ENCODE measurements at places on chromosomes 13 and 19.

DNA sequence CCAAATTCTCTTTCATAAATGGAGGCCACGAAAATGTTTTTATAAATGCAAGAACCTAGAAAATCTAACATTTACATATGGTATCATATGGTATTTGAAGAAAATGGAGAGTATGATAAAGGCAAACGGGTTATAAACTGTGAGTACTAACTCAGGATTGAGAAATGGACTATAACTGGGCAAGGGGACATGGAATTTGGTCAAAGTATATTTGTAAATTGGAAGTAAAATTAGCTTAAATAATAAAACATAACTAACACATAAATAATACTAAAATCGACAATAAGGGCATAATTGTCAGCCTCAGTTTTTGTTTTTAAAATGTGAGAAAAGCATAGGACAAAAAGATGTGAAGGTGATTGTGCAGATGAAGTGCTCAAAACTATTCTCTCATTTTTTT is 1516.3 kb upstream of the MIR17HG start:
- no peak for DNase-seq

GRCh38 chr13:51620165-51620983 is 36.1 kb downstream of the WDFY2 start:
- no peak for DNase-seq

GRCh38 chr19:3186160-3186688 is 494 bp downstream of the NCLN start:
- DNase-seq = no peak

DNA sequence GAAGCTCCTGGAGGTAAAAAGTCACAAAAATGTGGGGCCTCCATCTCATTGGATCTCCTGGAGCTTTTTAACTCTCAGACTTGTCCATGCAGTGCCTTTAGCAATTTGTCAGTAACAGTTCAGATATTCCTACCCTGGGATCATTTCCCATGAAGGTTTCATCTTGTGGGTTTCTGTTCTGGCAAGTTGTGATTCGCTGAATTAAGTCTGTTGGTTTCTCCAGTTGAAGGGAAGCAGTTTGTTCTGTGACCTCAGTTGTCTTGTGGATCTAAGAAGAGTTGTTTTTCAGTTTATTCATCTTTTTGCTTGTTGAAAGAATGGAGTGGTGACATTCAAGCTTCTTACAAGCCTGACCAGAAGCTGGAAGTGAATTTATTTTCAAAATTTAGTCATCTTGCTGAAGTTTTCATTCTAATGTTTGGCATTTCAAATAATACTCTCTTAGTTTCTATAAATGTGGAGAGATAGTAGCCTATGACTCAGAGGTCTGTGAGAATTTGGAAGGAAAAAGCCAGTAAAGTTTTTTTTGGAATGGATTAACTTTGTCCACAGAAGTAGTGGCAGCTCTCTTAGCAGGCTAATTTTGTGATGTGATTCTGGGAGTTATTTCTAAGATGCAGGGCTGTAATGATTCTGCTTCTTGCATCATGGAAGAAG is 120.1 kb upstream of the CSNK1A1L start:
- no peak for DNase-seq

DNA sequence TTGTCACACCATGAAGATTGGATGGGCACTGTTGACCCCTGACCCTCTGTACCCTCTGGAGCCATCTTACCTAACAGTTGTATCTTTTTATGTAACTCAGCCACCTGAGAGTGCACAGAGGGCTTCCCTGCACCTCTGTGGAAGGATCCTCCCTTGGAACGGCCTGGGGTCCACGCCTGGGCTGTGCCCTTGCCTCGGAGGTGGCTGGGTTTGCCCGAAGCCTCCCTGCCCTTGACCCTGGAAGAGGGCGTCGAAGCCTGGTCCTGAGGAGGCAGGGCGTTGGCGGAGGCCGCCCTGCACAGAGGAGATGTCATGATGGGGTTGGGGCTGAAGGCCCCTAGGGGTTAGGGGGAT is 241 bp downstream of the ODAD3 start:
- DNase-seq = no peak

DNA sequence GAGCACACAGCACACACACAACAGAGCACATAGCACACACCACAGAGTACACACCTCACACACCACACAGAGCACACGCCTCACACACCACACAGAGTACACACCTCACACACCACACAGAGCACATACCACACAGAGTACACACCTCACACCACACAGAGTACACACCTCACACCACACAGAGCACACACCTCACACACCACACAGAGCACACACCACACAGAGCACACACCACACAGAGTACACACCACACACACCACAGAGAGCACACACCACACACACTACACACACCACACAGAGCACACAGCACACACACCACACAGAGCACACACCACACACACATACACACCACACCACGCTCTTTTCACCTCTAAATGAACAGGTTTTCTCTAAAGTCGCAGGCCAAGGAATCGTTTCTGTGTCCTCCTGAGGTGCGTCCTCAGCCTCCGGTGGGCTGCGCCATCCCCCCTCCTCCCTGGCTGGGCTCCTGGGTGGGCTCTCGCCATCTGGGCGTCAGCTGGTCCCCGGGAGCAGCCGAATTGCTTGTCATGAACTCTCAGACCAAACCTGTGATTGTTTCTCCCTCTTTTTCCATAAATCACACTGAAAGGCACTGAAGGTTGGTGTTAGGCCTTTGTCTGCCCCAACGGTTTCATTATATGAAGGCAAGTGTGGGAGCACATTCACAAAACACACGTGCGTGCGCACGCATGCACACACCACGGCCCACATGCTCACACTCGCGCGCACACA is 37.4 kb downstream of the TMEM255B start:
- DNase-seq = no peak

GRCh38 chr13:36818804-36819738 is at the start of gene RFXAP:
Gene RFXAP (plus strand): TSS chr13:36819222. CDS start chr13:36819358, 136 bp downstream.
- DNase-seq = peak; percentile 95

GRCh38 chr13:30149248-30149647 is 158.1 kb downstream of the KATNAL1 start:
- DNase-seq = no peak

- no peak for DNase-seq
These were observed 616.5 kb downstream of the GPC6 start for GRCh38 chr13:93843082-93843481.

GRCh38 chr19:42284591-42285341 is 15.7 kb downstream of the CIC start:
- DNase-seq = peak; percentile 69

- DNase-seq = peak; percentile 57
These were observed 76.6 kb upstream of the SPATA13 start for GRCh38 chr13:24083722-24084421.

- DNase-seq = peak; percentile 70
These were observed 33.9 kb upstream of the CEACAM21 start for GRCh38 chr19:41541990-41542584.

GRCh38 chr19:46830864-46831263 is 19.8 kb downstream of the AP2S1 start:
- DNase-seq = no peak

DNA sequence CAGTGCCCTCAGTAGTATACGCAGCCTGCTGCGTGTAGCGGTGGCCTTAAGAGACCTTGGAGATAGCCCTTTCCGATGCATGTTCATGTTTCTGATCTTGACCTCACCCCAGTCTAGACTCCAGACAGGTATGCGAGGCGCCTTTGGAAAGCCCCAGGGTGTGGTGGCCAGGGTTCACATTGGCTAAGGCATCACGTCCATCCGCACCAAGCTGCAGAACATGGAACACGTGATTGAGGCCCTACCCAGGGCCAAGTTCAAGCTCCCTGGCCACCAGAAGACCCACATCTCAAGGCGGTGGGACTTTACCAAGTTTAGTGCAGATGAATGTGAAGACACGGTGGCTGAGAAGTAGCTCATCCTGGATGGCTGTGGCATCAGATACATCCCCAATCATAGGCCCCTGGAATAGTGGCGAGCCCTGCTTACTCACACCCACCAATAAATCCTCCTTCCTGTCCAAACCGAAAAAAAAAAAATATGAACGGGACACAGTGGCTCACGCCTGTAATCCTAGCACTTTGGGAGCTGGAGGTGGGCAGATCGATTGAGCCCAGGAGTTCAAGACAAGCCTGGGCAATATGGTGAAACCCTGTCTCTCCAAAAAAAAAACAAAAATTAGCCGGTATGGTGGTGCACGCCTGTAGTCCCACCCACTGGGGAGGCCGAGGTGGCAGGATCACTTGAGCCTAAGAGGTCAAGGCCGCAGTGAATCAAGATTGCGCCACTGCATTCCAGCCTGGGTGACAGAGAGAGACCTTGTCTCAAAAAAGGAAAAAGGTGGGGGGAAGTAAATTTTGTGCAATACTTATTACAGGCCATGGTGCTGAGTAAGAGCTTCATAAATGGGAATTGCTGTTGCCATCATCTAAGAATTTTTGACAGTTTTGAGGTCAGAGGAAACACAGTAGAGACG is 12.4 kb upstream of the CBLC start:
- DNase-seq = no peak

- no peak for DNase-seq
These were observed 1003.7 kb downstream of the SLITRK1 start for GRCh38 chr13:82878536-82878935.

DNA sequence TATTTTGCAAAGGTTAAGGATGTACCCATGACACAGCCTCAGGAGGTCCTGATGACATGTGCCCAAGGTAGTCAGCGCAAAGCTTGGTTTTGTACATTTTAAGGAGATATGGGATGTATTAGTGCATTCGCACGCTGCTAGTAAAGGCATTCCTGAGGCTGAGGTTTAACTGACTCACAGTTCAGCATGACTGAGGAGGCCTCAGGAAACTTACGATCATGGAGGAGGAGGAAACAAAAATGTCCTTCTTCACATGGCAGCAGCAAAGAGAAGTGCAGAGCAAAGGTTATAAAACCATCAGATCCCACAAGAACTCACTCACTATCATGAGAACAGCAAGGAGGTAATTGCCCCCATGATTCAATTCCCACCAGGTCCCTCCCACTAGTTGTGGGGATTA is 1017.4 kb downstream of the EFNB2 start:
- DNase-seq = no peak

GRCh38 chr13:46624821-46625220 is 71.9 kb downstream of the LRCH1 start:
- no peak for DNase-seq

DNA sequence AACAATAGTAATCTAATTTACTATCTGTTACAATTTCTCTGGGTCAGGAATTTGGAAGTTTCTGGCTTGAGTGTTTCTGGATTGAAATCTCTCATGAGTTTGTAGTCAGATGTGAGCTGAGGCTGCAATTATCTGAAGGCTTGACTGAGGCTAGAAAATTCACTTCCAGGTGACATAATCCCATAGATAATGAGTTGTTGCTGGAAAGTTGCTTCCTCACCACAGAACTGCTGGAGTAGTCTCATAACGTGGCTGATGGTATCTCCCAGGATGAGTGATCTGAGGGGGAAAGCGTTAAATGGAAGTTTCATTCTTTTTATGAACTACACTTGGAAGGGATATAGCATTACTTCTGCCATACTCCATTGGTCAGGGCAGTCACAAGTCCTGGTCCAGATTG is 15.3 kb upstream of the FPR3 start:
- no peak for DNase-seq

DNA sequence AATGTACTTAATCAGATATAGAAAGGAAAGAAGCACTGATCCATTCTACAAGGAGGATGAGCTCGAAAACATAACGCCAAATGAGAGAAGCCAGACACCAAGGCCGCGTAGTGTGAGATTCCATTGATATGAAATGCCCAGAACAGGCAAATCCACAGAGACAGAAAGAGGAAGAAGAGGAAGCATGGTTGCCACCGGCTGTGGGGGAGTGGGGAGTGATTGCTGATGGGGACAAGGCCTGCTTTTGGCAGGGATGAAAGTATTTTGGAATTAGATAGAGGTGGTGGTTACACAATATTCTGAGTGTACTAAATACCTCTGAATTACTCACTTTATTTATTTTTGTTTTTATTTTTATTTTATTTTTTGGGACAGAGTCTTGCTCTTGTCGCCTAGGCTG is 50.2 kb upstream of the KLF2 start:
- DNase-seq = no peak

DNA sequence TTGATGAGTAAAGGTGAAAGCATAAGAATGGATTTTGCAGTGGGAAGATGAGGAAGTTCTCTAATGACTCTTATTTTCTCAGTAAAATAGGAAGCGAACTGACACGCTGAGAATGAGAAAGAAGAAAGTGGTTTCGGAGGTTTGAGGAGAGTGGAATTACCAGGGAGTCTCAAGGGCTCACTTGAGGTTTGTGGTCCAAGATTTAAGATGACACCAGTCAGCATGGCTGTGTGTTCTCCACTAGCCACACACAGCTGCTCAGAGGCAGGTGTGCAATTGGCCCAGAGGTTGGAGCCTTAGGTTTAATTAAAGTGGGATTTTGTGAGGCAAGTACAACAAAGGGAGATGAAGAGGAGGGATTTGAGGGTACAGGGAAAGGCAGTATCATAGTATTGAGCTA is 99.6 kb upstream of the NBEA start:
- no peak for DNase-seq

- DNase-seq = no peak
These were observed 82.7 kb downstream of the SLC10A2 start for GRCh38 chr13:102983496-102983895.

GRCh38 chr13:50521831-50522149 is 321.7 kb downstream of the DLEU7 start:
- DNase-seq = no peak

- DNase-seq = no peak
These were observed 752 bp upstream of the HAS1 start for GRCh38 chr19:51724543-51724942.

DNA sequence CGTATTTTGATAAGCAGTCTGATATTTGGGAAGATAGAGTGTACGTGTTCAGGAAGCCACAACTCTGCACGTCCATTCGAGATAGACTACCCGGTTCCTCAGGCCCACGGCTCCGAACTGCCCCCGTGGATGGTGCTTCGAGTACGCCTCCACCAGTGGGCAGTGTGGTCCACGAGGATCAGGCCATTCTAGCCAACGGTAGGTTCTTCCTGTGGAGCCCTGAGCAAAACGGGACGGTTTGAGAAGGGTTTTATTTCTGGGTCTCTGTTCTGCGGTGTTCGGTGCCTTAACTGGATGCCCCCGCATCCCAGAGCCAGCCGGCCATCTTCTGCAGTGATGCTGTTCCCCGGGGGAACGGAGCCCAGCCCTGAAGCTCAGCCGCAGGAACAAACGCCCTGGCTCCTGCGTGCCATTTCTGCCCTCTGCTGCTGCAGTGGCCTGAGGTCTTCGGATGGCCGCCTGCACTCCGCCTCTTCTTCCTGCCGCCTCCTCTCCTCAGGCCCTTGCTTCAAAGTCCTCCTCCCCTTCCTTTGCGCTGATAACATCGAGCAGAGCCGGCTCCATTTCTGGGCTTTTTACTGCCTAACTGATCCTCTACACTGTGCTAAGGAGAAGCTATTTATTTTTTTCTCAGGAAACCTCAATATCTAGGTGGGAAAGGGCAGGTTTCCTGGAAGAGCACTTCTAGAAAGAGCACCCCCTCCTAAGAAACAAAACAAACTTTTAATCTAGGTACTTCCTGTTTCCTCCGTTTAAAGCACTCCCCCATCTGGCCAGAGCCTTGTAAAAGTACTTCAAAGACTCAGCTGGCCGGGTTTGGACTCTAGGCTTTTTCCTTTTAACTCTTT is 36.2 kb upstream of the SLC46A3 start:
- DNase-seq = no peak

- DNase-seq = peak; percentile 90
These were observed 6.6 kb upstream of the EML2 start for GRCh38 chr19:45645631-45646344.

Measured in ecto neural progenitor cell (in vitro differentiated cells).